NCI-H446 treated with DMSO at 0.1 percent for 48 hours (cell line): ENCODE measurements at places on chromosomes 4 and X.

GRCh38 chr4:173288296-173288695 lies 45.9 kb downstream of the HMGB2 start:
- DNase-seq = no peak

- DNase-seq = no peak
Observed at GRCh38 chr4:161403781-161404180, 760.0 kb downstream of the FSTL5 start.

GRCh38 chr4:81818385-81818920 lies 346.7 kb upstream of the RASGEF1B start:
- no peak for DNase-seq

- no peak for DNase-seq
Observed at GRCh38 chrX:142149919-142150318, 55.2 kb downstream of the MAGEC2 start.

DNA sequence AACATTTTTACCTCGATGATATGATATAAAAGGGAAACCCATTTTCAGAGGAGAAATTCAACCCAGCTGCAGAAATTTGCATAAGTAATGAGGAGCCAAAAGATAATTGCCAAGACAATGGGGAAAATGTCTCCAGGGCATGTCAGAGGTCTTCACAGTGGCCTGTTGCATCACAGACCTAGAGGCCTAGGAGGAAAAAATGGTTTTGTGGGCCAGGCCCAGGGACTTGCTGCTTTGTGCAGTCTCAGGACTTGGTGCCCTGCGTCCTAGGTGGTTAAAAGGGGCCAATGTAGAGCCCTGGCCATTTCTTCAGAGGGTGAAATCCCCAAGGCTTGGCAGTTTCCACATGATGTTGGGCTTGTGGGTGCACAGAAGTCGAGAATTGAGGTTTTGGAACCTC lies 106.9 kb downstream of the CPXCR1 start:
- DNase-seq = no peak

- no peak for DNase-seq
Observed at GRCh38 chrX:153063315-153063714, 7.0 kb downstream of the PNMA3 start.

DNA sequence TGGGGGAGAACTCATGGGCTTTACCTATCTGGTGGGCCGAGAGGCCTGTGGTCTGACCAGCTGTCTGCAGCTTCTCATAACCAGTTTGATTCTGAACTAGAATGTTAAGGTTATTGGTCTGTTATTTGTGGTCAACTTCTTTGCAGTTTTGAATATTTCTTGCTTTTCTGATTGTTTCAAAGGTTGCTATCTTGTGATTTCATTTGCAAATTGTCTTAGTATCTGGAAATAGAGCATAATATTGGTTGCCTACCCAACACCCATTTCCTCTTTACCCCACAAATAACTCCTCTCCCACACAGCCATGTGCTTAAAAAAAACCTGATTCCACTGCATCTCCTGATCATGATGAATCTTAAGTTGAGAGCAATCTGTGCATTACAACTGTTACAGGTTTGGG lies 39.1 kb upstream of the BMP2K start:
- DNase-seq = no peak
